B cell (primary cell): ENCODE measurements at places on chromosomes 7 and 10. TPM values are rescaled to one million over a fixed set of nuclear protein-coding genes. Genes with fewer than 3 reads are reported as not detected.

- no peak for DNase-seq
- H3K4me1 ChIP-seq = no peaks in the 10 kb centered on the region
- no peak overlapping the region for H3K4me3 ChIP-seq
- H3K36me3 ChIP-seq = no peaks in the 10 kb centered on the region
- no peaks in the 10 kb centered on the region for H3K27me3 ChIP-seq
- H3K27ac ChIP-seq = no peak overlapping the region
These were observed 582.1 kb upstream of the DPP6 start for GRCh38 chr7:153470004-153470671.

DNA sequence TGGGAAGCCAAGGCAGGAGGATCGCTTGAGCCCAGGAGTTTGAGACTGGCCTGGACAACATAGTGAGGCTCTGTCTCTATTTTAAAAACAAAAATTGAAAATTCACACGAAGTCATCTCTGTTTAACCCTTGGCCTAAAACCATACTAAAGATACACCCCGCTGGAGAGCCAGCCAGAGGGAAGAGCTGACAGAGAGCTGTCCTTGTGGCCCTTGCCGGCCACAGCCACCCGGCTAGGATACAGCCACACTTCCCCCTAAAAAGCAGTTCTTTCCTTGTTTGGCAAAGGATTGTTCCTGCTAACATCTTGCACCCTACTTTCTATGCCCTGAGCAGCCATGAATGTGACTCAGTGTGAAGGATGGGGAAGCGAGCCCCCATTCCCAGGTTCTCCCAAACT is 49.6 kb downstream of the SH3PXD2A start:
- no peaks in the 10 kb centered on the region for H3K27me3 ChIP-seq
- no peak for DNase-seq
- H3K27ac ChIP-seq = no peak overlapping the region
- peaks cover 4% of the 10 kb centered on the region for H3K4me1 ChIP-seq
- H3K4me3 ChIP-seq = no peak overlapping the region
- no peaks in the 10 kb centered on the region for H3K36me3 ChIP-seq

Gene PRSS58
- total RNA-seq = not detected in 2 replicates

GRCh38 chr10:14879124-14879927 is 660 bp downstream of the SUV39H2 start:
- no peak for DNase-seq
- peak overlapping the region; percentile 80 for H3K27ac ChIP-seq
- peaks cover 17% of the 10 kb centered on the region for H3K4me1 ChIP-seq
- H3K27me3 ChIP-seq = peaks cover 6% of the 10 kb centered on the region
- peak overlapping the region; percentile 97 for H3K4me3 ChIP-seq

Gene TMEM270
- total RNA-seq = not detected in 2 replicates

GRCh38 chr7:1419310-1419634 is 40.0 kb downstream of the MICALL2 start:
- no peak overlapping the region for H3K27ac ChIP-seq
- H3K36me3 ChIP-seq = no peaks in the 10 kb centered on the region
- no peak for DNase-seq
- no peak overlapping the region for H3K4me3 ChIP-seq
- H3K4me1 ChIP-seq = no peaks in the 10 kb centered on the region
- no peaks in the 10 kb centered on the region for H3K27me3 ChIP-seq

GRCh38 chr10:100551196-100551595 is 15.5 kb downstream of the HIF1AN start:
- H3K27me3 ChIP-seq = no peaks in the 10 kb centered on the region
- no peak overlapping the region for H3K27ac ChIP-seq
- H3K4me1 ChIP-seq = no peaks in the 10 kb centered on the region
- no peaks in the 10 kb centered on the region for H3K36me3 ChIP-seq

Gene RNF32
- 2.3 and 3.4 TPM in 2 replicates for total RNA-seq

GRCh38 chr10:131316321-131317075 is 5.0 kb upstream of the TCERG1L start:
- H3K4me1 ChIP-seq = no peaks in the 10 kb centered on the region
- no peak overlapping the region for H3K27ac ChIP-seq
- no peak overlapping the region for H3K4me3 ChIP-seq
- no peaks in the 10 kb centered on the region for H3K36me3 ChIP-seq

Gene CALN1
- not detected in 2 replicates for total RNA-seq

- no peak overlapping the region for H3K4me3 ChIP-seq
- DNase-seq = no peak
- peaks cover 4% of the 10 kb centered on the region for H3K36me3 ChIP-seq
- no peak overlapping the region for H3K27ac ChIP-seq
- peaks cover 22% of the 10 kb centered on the region for H3K4me1 ChIP-seq
These were observed 69.0 kb upstream of the TNRC18 start for GRCh38 chr7:5492636-5493020.

DNA sequence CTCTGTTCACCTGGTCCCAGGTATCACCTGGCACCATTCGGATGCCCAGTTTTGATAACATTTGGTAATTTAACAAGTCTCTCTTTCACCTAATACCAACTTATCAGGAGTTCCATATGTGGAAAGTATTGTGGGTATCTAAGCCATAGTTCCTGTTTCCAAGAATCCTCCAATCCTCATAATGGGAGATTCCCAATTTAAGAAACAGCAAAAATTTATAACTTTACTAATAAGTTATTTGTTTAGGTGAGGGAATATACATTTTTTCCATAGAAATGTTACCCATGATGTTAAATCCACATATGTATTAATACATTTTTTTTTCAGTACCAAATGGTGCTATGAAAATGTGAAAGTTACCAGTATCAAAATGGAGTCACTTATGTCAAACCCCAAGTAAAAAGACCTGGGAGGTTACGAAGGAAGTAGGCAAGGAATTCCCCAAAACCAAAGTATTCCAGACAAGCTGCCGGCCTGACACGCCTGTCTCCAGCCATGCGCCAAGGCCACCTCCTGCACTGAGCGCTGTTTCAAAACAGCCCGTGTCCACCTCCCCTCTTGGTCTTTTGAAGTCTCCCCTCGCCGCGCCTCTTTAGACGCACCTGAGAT is 44.8 kb downstream of the PRKCQ start:
- no peaks in the 10 kb centered on the region for H3K27me3 ChIP-seq
- H3K4me1 ChIP-seq = no peaks in the 10 kb centered on the region
- no peaks in the 10 kb centered on the region for H3K36me3 ChIP-seq
- H3K4me3 ChIP-seq = no peak overlapping the region

- peak; percentile 73 for DNase-seq
- H3K36me3 ChIP-seq = no peaks in the 10 kb centered on the region
- no peaks in the 10 kb centered on the region for H3K27me3 ChIP-seq
These were observed 11.8 kb downstream of the NT5C3A start for GRCh38 chr7:33050535-33051318.

DNA sequence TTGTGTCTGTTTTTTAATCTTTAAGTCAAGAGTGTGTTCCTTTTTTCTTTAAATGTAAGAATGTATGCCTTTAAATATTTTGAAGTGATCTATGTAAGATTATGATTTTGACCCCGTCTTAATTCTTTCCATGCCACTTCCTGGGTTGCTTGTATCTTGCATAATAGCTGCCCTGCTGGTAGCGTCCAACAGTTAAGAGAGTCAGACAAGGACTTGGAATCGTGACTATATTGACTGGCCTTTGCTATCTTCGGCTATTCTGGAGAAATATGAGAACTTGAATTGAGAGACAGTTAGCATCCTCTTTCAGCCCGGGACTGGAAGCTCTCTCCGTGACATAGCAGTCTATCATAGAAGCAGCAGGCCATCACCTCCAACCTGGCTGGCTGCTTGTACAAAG is 13.0 kb downstream of the NRP1 start:
- no peaks in the 10 kb centered on the region for H3K27me3 ChIP-seq
- H3K36me3 ChIP-seq = no peaks in the 10 kb centered on the region
- no peak overlapping the region for H3K27ac ChIP-seq
- no peak overlapping the region for H3K4me3 ChIP-seq
- DNase-seq = no peak
- H3K4me1 ChIP-seq = no peaks in the 10 kb centered on the region

- no peak for DNase-seq
- no peak overlapping the region for H3K4me3 ChIP-seq
- H3K4me1 ChIP-seq = peaks cover 7% of the 10 kb centered on the region
- no peaks in the 10 kb centered on the region for H3K36me3 ChIP-seq
- no peak overlapping the region for H3K27ac ChIP-seq
These were observed 94.6 kb downstream of the ADARB2 start for GRCh38 chr10:1642600-1643160.

Gene PKD2L1
- not detected in 2 replicates for total RNA-seq

GRCh38 chr10:26384600-26384999 is 53.5 kb upstream of the APBB1IP start:
- H3K36me3 ChIP-seq = no peaks in the 10 kb centered on the region
- H3K27me3 ChIP-seq = no peaks in the 10 kb centered on the region
- no peak for DNase-seq
- H3K4me3 ChIP-seq = no peak overlapping the region

Gene ADAM8
- 116 and 125 TPM in 2 replicates for total RNA-seq

DNA sequence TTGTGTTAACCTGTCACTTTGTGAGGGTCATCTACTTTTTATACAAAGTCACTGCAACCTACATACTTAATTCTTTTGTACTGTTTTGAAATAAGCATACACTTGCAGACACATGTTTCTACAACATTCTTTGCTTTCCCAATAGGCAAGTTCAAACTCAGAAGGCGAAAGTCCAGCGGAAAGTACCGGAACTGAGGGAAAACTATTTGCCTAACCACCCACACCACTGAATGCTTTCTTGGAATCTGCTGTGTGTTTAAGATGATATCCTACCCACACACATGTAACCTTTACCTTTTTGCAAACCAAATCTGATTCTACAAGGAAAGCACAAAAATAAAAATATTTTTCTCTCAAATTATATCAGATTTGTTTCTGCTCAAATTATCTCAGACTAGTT is 139.4 kb upstream of the AGR3 start:
- no peak overlapping the region for H3K27ac ChIP-seq
- no peaks in the 10 kb centered on the region for H3K27me3 ChIP-seq
- H3K4me3 ChIP-seq = no peak overlapping the region
- no peaks in the 10 kb centered on the region for H3K36me3 ChIP-seq
- no peak for DNase-seq
- H3K4me1 ChIP-seq = no peaks in the 10 kb centered on the region

Gene SLC26A4
- total RNA-seq = 0.05 and 0.29 TPM in 2 replicates

- peaks cover 14% of the 10 kb centered on the region for H3K4me1 ChIP-seq
- no peak overlapping the region for H3K4me3 ChIP-seq
- H3K36me3 ChIP-seq = no peaks in the 10 kb centered on the region
- H3K27ac ChIP-seq = no peak overlapping the region
- H3K27me3 ChIP-seq = no peaks in the 10 kb centered on the region
These were observed 12.9 kb upstream of the ZNF736 start for GRCh38 chr7:64300641-64301405.

DNA sequence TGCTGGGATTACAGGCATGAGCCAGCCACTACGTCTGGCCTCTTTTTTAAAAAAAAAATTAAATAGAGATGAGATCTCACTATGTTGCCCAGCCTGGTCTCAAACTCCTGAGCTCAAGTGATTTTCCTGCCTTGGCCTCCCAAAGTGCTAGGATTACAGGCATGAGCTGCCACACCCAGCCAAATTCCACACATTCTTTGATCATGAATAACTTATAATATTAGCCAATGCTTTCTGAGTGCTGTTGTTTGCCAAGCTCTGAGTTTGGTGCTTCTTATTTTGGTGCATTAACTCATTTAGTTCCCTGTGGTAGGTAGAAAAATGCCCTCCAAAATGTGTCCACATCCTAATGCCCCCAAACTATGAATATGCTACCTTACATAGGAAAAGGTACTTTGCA is 47.2 kb upstream of the MKI67 start:
- H3K4me3 ChIP-seq = no peak overlapping the region
- no peaks in the 10 kb centered on the region for H3K4me1 ChIP-seq
- no peak for DNase-seq
- no peaks in the 10 kb centered on the region for H3K27me3 ChIP-seq
- no peaks in the 10 kb centered on the region for H3K36me3 ChIP-seq

GRCh38 chr10:64011912-64012714 is 490.9 kb downstream of the REEP3 start:
- H3K4me1 ChIP-seq = no peaks in the 10 kb centered on the region
- H3K27ac ChIP-seq = no peak overlapping the region
- H3K4me3 ChIP-seq = no peak overlapping the region
- H3K27me3 ChIP-seq = no peaks in the 10 kb centered on the region
- no peaks in the 10 kb centered on the region for H3K36me3 ChIP-seq
- no peak for DNase-seq

GRCh38 chr10:21751341-21752310 is 217.6 kb downstream of the MLLT10 start:
- no peak overlapping the region for H3K4me3 ChIP-seq
- DNase-seq = no peak
- H3K36me3 ChIP-seq = no peaks in the 10 kb centered on the region
- H3K27ac ChIP-seq = no peak overlapping the region
- H3K27me3 ChIP-seq = no peaks in the 10 kb centered on the region

DNA sequence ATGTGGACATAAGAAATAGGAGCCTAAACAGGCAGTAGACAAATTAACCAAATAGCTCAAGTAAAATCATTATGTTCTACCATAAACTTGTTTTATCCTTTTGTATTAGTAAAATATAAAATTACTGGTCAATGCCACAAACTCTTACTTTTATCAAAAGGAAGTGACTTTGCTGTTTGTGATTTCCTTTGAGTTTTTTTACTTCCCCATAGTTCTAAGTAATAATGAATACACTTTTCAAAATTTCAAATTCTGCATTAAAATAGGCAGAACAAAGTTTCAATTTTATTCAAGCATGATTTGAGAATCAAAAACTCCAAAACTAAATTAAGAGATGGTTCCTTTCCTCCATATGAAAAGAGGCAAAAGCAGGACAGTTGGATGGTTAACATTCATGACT is 139.7 kb upstream of the ABCB5 start:
- H3K27ac ChIP-seq = no peak overlapping the region
- no peak for DNase-seq
- peaks cover 5% of the 10 kb centered on the region for H3K27me3 ChIP-seq
- H3K4me1 ChIP-seq = no peaks in the 10 kb centered on the region
- H3K36me3 ChIP-seq = no peaks in the 10 kb centered on the region

Gene TCAF1
- total RNA-seq = 17.3 and 19.7 TPM in 2 replicates

GRCh38 chr7:114929570-114929969 is 7.7 kb downstream of the MDFIC start:
- no peak overlapping the region for H3K4me3 ChIP-seq
- no peak for DNase-seq
- peaks cover 77% of the 10 kb centered on the region for H3K4me1 ChIP-seq
- H3K27ac ChIP-seq = no peak overlapping the region
- H3K27me3 ChIP-seq = no peaks in the 10 kb centered on the region

- no peak overlapping the region for H3K27ac ChIP-seq
- H3K27me3 ChIP-seq = no peaks in the 10 kb centered on the region
- H3K4me3 ChIP-seq = no peak overlapping the region
- no peak for DNase-seq
- no peaks in the 10 kb centered on the region for H3K4me1 ChIP-seq
These were observed 983.0 kb downstream of the SORCS1 start for GRCh38 chr10:106181501-106181900.

Gene HELLS
- 26.0 and 27.4 TPM in 2 replicates for total RNA-seq

- peaks cover 6% of the 10 kb centered on the region for H3K4me1 ChIP-seq
- no peak overlapping the region for H3K27ac ChIP-seq
- no peaks in the 10 kb centered on the region for H3K36me3 ChIP-seq
- no peak for DNase-seq
- no peak overlapping the region for H3K4me3 ChIP-seq
These were observed 10.4 kb upstream of the ELFN1 start for GRCh38 chr7:1659696-1660095.

GRCh38 chr7:22444181-22444971 is 55.6 kb downstream of the STEAP1B start:
- H3K27me3 ChIP-seq = no peaks in the 10 kb centered on the region
- H3K27ac ChIP-seq = peak overlapping the region; percentile 77
- DNase-seq = peak; percentile 56
- peak overlapping the region; percentile 34 for H3K4me3 ChIP-seq
